GM13976 (cell line): ENCODE measurements at places on chromosomes 7 and 10.

DNA sequence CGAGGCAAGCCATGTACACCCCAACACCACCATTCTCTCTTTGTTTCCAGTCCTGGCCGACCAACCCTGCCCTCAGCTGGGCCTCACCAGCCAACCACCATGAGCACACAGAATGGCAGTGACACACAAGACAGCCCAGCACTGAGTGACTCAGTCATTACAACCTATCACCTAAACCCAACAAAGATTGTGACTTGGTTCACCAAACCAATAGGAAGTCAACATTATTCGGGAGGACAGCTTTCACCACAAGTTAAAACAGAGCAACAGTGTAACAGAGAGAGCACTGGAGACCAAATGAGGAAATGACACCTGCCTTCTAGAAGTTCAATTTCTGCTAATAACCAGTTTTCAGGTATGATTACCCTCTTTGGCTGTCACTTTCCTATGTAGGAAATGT lies 72.1 kb downstream of the DNMBP start:
- peak; percentile 45 for DNase-seq

- peak; percentile 100 for DNase-seq
Observed at GRCh38 chr7:75738975-75739795, 444 bp upstream of the HIP1 start.

DNA sequence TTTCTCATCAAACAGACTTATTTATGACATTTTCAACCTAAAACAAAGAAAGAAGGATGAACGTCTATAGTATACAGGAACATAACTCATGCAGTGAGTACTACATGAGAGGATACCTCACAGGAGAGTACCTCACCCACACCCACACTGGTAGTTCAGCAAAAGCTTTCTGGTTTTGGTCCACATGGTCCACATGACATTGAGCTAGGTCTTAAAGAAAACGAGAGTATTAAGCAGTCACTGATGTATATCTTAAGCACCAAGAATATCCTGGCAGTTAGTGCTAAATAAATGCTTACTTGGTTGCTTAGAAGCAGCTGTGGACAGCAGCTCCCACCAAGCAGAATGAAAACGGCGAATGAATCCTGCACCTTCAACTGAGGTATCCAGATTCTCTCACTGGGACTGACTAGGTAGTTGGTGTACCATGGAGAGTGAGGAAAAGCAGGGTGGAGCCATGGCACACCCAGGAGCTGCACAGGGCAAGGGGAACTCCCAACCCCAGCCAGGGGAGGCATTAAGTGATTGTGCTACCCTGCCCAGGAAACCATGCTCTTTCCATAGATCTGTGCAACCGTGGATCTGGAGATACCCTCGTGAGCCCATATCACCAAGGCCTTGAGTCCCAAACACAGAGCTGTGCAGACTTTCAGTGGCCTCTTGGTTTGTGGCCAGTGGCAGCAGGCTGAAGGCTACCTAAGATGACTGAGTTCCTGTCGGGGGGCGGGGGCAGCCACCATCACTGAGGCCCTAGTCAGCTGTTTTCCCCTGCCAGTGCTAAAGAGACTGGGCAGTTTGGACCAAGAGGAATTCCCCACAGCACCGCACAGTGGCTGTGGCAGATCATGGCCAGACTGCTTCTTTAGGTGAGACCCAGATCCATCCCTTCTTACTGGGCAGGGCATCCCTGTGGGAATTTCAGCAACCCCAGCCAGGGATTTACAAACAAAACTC lies 143.4 kb downstream of the SGMS1 start:
- DNase-seq: peak; percentile 38

DNA sequence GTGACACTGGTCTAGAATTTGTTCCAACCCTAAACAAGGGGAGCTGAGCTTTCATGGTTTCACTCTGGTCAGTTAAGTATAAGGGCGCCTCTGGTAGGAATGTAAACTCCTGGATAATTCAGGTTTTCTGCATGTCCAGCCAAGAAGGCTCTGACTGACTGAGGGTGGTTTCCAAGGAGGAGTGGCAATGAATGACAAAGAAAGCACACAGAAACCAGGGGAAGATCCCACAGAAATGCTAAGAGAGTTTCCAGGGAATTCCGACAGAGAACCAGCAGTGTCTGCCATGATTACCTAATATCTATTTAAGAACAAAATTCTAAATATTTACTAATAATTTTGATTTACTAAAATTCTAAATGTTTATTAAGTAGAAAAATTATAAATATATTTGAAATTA lies 27.3 kb upstream of the NRG3 start:
- DNase-seq: no peak

- DNase-seq: no peak
Observed at GRCh38 chr10:47409171-47409865, 25.2 kb upstream of the ZNF488 start.

- peak; percentile 26 for DNase-seq
Observed at GRCh38 chr7:37832194-37832593, 16.2 kb upstream of the NME8 start.

GRCh38 chr7:91055219-91055618 lies 209.0 kb upstream of the FZD1 start:
- no peak for DNase-seq

- no peak for DNase-seq
Observed at GRCh38 chr7:27178366-27178765, 4.2 kb upstream of the HOXA10 start.

- DNase-seq: no peak
Observed at GRCh38 chr10:36492590-36493515, 632.5 kb upstream of the ANKRD30A start.

DNA sequence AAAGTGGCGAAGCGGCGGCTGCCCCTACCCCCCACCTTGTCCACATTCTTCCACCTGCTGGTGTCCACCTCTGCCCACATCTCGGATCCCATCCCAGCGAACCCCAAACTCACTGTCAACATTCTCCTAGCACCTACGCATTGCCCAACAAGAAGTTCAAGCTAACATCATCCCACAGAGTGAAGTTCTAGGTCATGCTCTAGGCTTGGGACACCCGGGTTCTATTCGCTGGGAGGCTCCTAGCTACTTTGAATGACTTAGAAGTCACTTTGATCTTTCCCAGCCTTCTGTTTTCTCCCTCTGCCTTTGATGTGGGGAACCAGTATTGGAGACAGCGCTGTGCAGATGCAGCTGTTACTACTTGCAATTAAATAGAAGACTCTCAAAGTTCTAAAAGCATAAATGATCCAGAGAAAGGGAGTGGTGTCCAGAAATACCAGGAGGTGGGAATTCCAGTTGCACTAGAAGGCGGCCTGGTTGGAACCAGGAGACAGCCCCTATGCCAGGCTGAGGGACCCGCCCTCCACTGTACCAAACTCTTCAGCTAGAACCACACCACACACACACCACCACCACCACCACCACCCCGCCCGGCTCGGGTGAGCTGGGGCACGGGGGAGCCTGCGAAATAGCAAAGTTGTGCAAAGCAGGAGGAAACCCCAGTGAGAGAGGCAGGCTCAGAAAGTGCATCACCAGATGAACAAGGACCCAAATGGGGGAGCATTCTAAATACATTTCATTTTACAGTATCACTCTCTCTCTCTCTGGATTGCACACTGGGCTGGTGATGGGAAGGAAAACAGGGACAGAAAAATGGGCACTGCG lies 5.5 kb upstream of the VGF start:
- DNase-seq: no peak

DNA sequence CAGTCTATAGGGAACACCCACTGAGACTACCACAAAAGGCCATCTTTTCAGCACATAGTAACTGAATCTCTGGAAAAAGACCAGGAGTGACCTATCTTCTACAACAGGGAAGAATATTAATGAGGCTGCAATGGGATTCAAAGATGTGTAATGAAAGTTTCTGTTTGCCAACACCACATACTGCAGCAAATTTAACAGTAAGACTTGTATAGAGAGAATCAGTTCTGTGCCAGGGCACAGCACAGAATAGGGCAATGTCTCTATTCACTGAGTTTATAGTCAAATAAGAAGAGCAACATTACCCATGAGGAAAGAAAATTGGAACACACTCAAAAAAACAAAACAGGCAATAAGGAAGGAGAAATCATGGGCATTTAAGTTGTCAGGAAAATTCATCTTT lies 91.4 kb upstream of the PTN start:
- DNase-seq: no peak

DNA sequence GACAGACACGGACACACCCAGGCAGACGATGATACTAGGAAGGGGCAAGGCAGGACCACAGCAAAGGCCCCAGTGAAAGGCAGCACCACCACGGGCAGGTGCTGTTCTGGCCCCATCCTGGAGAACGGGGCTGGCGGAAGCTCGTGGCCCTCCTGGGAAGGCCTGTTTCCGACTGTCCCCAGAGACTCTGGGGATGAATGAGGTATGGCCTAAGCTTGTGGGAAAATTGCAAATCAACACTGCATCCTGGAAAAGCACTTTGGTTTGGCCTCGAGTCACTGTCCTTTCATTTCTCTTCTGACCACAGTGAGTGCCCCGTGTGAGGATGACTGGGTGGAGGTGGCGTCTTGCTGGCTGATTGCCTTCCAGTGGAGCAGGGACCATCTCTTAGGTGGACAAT lies 81.6 kb upstream of the ANLN start:
- no peak for DNase-seq

GRCh38 chr10:69345402-69345801 lies 67.1 kb downstream of the HK1 start:
- no peak for DNase-seq

DNA sequence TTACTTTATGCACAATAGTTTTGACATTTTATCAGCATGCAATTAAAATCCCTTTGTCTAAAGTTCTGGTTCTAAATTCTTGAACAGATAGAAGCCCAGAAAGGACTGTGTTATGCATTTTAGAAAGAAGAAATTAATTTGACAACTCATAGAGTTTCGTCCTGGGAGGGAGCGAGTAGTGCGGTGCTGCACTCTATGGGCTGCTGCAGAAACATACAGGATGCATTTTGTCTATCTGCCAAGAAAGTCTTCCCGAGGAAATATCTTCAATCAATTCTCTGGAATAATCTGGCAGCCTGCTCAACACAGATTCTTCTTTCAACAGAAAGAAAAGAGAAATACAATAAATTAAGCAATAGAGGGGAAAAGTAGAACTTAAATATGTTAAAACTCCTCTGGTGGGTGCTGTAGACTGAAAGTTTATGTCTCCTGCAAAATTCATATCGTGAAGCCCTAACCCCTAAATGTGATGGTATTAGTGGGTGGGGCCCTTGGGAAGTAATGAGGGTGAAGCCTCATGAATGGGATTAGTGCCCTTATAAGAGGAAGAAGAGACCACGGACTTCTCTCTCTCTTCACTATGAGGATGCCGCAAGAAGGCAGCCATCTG lies 39.0 kb upstream of the IFRD1 start:
- DNase-seq: no peak

DNA sequence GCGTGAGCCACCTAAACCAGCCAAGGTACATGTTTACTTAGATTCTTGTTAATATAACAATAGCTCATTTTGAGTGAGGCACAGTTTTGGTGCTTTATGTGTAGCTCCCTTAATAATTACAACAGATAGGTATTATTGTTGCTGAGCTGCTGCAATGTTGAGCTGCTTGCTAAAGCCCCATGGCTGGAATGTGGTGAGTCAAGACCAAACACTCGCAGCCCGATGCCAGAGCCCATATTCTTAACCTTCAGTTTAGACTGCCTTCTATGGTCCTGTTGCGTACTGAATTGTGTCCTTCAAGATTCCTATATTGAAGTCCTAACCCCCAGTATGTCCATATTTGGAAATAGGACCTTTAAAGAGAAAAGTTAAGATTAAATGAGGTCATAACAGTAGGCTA lies 407.1 kb downstream of the NEBL start:
- DNase-seq: no peak

DNA sequence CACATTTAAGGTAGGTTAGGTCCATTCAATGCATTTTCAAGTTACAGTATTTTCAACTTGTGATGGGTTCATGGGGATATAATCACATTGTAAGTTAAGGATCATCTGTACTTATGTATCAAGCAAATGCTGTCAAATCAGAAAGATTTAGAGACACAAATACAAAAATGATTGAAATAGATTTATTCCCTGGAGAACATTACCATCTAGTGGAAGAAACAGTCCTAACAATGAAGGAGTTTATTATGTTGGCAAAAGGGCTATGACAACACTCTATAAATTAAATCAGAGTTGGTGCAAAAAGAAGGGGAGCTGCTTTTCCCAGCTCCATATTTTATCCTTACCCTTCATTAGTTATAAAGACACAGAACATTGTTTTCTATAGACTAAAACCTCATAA lies 69.0 kb downstream of the PRSS58 start:
- no peak for DNase-seq

GRCh38 chr7:2438775-2439174 lies 35.4 kb downstream of the CHST12 start:
- DNase-seq: no peak

- DNase-seq: no peak
Observed at GRCh38 chr7:100544967-100545359, 6.0 kb downstream of the AGFG2 start.

- no peak for DNase-seq
Observed at GRCh38 chr7:26420422-26421019, 128.9 kb downstream of the SNX10 start.

DNA sequence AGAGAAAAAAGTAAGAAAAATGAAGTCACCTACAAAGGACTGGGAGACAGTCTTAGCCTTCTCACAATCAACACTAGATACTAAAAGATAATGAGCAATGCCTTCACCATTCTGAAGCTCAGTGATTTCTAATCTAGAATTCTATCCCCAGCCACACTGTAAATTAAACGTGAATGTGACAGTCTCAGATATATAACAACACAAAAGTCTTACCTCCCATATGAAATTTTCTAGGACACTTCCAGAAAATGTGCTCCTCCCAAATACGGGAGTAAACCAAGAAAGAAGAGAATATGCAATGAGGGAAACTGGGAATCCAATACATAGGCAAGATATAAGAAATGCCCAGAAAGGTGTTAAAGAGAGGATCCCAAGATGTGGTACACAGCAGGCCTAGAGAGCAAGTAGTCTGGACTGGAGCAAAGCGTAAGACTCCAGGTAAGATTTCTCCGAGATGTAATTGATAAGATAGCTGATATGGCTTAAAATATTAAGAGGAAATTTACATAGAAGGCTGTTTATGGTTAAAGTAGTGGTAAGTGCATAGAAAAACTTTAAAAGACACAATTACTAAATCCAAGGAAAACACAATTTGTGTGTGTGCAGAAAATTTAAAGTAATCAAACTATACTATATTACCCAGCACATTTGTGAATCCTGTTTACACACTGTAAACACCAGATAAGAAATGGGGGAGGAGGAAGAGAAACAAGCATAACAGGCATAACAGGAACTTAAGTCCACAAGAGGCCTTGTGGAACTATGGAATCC lies 44.1 kb downstream of the SGMS1 start:
- DNase-seq: no peak

GRCh38 chr7:42221304-42221703 lies 15.7 kb downstream of the GLI3 start:
- no peak for DNase-seq
